ENCODE measurements at places on chromosomes 13 and 19.

DNA sequence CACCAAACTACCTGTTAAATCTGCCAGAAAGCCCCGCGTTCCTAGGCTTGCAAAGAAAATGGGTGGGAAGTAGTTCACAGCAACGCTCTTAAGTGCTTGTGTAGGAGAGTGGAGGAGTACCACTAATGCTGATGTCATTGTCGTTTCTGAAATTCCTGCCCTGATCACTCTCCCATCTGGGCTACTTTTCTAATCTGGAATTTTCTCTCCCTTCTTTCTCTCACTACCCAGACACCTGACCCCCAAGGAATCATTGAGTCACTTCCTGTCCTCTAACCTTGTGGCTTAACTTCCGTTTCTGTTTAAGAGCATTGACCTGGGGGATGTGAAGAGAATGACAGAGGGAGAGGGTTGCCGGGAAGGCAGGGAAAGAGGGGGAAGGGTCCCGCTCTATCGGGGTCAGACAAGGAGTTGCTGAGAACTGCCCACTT, 98.7 kb downstream of the STARD13 start:
- no peak for DNase-seq

DNA sequence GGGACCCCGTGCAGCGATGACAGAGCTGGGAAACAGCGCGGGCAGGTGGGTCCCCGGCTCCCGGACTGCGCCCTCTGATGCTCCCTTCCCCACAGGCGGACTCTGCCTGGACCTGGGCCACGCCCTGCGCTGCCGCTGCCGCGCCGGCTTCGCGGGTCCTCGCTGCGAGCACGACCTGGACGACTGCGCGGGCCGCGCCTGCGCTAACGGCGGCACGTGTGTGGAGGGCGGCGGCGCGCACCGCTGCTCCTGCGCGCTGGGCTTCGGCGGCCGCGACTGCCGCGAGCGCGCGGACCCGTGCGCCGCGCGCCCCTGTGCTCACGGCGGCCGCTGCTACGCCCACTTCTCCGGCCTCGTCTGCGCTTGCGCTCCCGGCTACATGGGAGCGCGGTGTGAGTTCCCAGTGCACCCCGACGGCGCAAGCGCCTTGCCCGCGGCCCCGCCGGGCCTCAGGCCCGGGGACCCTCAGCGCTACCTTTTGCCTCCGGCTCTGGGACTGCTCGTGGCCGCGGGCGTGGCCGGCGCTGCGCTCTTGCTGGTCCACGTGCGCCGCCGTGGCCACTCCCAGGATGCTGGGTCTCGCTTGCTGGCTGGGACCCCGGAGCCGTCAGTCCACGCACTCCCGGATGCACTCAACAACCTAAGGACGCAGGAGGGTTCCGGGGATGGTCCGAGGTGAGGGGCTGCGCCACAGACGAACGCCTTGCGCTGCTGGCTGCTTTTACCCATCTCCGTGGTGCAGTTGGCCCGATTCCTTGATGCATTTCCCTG, 7.8 kb upstream of the SELENOV start:
- DNase-seq = no peak

DNA sequence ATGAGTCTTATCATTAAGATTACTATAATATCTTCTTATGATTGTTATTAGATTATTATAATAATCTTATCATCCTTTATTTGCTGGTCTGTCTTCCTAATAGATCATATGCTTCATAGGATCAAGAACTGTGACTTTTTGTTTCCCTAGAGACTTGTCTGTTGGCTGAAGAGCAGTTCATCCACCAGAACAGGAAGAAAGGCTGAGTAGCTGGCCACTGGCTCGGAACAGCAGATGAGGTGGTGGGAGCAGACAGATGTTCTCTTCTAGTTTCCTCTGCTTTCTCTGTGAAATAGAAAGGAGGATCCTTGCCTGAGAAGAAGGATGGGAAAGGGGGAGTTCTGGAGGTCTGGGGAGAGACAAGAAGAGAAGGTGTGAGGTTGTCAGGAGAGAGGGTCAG, 120.0 kb downstream of the CCNA1 start:
- DNase-seq = no peak

- DNase-seq = no peak
Measured at GRCh38 chr13:90416519-90416918, 931.0 kb upstream of the MIR17HG start.

DNA sequence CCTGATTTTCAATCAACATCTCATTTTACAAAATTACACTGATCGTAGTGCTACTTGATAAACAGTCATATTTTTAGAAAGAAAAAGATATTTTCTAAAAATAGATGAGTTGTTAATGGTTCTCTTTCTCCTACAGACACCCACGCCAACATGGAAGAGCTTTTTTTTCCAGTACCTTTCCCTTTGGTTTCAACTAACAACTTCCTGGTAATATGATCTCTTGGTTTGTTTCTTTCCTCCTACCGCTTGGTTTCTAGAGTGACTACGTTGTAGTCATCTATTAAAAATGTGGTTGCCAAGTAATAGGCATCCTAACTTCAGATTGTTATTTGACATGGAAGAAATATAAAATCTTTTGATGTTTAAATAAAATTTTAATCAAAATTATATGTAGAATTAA, 189.0 kb downstream of the LACC1 start:
- DNase-seq = peak; percentile 1

DNA sequence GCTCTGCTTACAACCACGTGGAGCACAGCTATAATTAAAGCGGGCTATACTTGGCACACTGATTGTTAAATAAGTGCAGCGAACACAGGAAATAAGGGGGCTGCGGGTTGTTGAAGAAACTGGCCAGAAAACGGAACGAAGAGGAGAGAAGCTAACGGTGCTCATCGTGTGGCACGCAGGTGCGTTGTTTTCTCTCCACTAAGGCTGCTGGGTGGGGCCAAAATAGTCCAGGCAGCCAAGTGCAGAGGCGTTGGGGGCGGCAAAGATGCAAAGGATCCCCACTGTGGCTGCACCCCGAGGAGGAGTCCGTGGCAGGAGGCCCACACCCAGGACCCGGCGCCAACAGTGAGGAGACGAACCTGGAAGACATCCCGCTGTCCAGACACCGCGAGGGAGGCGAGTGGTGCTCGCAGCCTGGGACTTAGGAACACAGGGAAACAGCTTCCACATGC, 8.1 kb upstream of the ARL11 start:
- no peak for DNase-seq

GRCh38 chr13:90108547-90108946, 1238.9 kb upstream of the MIR17HG start:
- DNase-seq = no peak

DNA sequence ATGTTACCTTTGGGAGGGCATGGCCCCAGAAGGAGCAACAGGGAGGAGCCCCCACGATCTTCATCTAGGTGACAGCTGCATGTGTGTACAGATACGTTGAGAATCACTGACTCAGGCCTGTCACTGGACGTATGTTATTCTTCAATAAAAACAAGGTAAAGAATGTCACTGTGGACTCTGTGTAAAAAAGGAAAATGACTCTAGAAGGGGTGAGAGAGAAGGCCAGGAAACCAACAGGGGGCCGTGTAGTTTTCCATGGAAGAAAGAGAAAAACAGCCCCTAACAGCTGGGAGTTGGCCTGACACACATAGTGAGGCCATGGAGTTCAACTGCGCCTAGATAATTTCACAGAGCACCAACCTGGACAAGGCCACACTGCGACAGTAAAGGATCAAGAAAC, 1.9 kb upstream of the LYPD3 start:
- DNase-seq = no peak

GRCh38 chr19:17969096-17969792, 2.3 kb downstream of the KCNN1 start:
- DNase-seq = no peak

DNA sequence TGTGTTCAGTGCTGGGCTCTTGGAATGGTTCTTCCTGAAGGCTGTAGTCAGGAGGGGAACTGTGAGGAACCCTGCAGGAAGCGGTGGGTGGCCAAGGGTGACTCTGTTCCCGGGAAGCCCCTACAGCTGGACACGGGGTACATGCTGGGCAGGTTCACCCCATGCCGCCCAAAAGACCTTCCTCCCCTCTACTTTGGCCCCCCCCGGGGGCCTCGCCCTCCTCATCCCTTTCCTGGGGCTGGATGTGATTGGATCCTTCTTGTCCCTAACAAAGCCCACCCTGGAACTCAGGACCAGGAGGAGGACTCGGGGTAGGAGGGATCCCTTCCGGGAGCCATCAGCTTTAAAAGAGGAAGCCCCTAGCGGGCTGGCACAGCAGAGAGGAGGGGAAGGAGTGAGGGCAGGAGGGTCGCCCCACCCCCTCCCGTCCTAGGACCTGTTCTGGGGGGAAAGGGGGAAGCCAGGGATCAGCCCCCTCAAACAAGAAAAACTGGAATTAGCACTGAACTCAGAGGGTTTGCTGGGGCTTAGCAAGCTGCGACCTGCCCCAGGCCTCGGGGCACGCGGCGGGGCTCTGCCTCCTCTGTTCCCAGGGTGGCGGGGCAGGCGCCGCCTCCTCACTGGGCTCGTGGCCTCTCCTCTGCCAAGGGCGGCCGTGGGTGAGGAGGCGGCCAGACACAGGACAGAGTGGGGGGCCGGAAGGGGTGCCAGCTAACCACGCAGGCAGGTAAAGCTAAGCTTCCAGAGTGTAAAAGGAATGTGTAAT, 4.0 kb downstream of the CEBPA start:
- no peak for DNase-seq

- no peak for DNase-seq
Measured at GRCh38 chr19:29623726-29624488, 17.8 kb downstream of the POP4 start.

DNA sequence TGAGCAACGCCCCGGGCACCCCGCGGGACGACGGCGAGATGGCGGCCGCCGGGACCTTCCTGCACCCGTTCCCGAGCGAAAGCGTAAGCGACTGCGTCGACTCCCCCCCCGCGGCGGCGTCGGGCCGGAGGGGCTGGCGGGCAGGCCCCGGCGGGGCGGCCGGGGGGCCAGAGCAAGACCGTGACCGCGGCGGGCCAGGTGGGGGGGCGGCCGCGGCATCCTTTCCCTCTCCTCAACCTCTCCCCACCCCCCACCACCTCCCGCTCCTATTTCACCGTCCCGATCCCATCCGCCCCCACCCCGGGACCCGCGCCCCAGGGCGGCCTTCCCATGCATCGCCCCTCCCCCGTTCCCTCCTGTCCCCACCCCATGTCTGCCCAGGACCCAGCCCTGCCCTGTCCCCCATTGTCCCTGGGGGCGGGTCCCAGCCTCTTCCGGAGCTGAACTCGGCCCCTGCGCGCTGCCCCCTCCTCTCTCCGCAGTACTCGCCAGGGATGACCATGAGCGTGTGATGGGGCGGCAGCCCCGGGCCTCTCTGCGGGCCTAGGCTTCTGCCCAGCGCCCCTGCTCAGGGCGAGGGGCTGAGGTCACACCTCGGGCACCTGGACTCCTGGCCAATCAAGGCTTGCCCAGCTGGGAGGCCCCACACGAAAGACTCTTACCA, 4.1 kb downstream of the ISYNA1 start:
- DNase-seq = no peak

GRCh38 chr13:43472980-43473379, 313.8 kb downstream of the ENOX1 start:
- DNase-seq = no peak

DNA sequence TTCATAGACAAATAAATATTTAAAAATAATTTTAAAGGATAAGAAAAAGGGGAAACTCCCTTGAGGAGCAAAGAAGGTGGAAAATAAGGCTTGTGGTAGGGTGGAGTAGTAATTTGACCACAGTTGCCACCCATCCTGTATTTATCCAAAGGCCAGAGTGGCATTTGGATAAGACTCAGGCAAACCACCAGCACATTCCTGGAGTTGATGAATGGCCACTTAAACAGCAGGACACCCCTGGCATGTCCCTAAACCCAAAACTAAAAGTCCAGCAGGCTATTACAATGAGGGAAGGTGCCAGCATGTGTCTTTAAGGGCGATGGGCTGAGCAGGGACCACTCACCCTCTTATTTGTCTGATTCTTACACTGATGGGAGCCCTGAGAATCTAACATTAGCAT, 9.8 kb upstream of the FRY start:
- DNase-seq = no peak

GRCh38 chr19:35090160-35090505, 25.5 kb upstream of the FXYD3 start:
- DNase-seq = no peak

GRCh38 chr19:34676697-34677385, at the start of gene SCGB2B2:
TSS of gene SCGB2B2 (minus strand) at chr19:34677159. CDS start at chr19:34594563, 82,596 bp downstream.
- peak; percentile 12 for DNase-seq

- no peak for DNase-seq
Measured at GRCh38 chr13:27918918-27919658, 712 bp upstream of the PDX1 start.

DNA sequence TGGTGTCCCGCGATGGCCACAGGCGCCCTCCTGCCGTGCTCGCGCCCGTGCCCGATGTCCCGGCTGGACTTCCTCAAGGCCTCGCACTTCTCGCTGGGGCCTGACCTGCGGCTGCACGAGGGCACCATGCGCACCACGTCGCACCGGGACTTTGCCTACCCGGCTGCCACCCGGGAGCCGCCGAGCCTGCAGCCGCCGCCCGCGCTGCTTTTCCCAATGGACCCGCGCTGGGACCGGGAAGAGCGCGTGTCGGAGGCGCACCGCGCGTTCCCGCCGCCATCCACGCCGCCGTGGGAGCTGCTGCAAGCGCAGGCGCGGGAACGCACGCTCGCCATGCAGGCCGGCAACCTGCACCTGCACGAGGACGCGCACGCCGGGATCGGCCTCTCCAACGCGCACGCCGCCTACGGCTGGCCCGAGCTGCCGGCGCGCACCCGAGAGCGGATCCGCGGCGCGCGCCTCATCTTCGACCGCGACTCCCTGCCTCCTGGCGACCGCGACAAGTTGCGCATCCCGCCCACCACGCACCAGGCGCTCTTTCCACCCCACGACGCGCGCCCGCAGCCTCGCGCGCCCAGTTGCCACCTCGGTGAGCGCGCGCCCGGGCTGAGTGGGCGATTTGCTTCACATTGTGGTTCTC, 12.1 kb upstream of the PEX11G start:
- peak; percentile 50 for DNase-seq

DNA sequence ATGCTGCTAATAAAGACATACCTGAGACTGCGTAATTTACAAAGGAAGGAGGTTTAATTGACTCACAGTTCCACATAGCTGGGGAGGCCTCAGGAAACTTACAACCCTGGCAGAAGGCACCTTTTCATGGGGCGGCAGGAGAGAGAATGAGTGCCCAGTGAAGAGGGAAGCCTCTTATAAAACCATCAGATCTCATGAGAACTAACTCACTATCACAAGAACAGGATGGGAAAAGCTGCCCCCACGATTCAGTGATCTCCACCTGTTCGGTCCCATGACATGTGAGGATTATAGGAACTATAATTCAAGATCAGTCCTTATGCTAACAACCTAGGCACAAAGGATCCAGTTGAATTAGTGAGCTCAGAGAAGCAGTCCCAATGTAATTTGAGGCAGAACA, 59.4 kb downstream of the GPC6 start:
- no peak for DNase-seq

- DNase-seq = no peak
Measured at GRCh38 chr13:42038661-42039456, 9.6 kb upstream of the DGKH start.

Measured in NCI-H1436 treated with DMSO at 0.1 percent for 48 hours (cell line).